RCC 7860 (cell line): ENCODE measurements at places on chromosomes 4 and X.
A peak's percentile ranks its signal among the peaks of the same experiment; 100 is the strongest.

DNA sequence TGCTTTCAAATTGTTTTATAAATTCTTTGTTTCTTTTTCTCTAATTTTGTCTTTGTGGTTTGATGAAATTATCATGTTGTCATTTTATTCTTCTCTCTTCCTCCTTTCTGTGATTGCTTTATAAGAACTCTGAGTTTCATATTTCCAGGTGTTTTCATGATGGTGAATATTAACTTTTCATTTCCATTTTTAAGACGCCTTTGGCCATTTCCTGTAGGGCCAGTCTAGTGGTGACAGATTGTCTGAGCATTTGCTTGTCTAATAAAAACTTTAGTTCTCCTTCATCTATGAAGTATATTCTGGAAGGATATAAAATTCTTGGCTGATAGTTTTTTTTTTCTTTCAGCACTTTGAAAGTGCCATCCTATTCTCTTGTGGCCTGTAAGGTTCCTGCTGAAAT is 128.1 kb downstream of the FAM13A start:
- DNase-seq: no peak

- DNase-seq: peak; percentile 8
These were observed 128.9 kb upstream of the TRPC5 start for GRCh38 chrX:112211459-112211858.

GRCh38 chr4:155690044-155690837 is 23.6 kb downstream of the GUCY1A1 start:
- no peak for DNase-seq

DNA sequence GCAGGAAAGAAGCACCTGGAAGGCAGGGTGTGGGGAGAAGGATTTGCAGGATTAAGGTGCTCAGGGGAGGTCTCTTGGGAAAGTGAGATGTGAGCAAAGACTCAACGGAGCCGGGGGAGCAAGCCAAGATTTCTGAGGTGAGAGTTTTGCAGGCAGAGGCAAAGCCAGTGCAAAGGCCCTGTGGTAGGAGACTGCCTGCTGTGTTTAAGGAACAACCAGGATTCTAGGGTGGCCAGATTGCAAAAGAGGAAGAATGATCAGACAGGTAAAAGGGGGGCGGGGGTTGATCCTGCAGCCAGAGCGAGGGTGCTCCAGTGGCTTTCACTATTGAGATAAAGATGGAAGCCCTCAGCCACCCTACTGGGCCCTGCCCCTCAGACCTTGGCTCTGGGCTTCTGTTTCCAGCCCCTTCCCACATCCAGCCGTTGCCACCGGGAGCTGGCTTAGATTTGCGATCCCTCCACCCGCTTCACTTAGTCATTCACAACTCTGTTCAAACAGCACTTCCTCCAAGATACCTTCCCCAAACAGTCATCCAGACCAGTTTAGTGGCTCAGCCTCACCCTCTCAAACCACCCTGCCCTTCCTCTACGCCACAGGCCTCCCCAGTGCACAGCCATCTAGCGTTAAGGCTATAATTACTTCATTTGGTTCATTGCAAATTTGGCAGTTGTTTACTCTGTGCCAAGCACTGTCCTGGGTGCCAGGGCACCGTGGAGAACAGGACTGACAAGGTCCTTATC is 23.3 kb upstream of the BCOR start:
- DNase-seq: no peak

GRCh38 chr4:54058171-54058570 is 6.2 kb downstream of the CHIC2 start:
- DNase-seq: no peak
